ENCODE measurements at places on chromosomes 4 and X.

DNA sequence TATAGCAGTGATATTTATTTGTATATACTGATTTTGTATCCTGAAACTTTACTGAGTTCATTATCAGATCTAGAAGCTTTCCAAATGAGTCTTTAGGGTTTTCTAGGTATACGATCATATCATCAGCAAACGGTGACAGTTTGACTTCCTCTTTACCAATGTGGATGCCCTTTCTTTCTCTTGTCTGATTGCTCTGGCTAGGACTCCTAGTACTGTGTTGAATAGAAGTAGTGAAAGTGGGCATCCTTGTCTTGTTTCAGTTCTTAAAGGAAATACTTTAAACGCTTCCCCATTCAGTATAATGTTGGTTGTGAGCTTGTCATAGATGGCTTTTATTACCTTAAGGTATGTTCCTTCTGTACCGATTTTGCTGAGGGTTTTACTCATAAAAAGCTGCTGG lies 37.5 kb downstream of the CBR4 start:
- no peak for DNase-seq

GRCh38 chr4:1204286-1204827 lies 32.0 kb upstream of the SPON2 start:
- DNase-seq, result no peak

- DNase-seq, result no peak
Observed at GRCh38 chrX:52359614-52360232, 9.1 kb upstream of the XAGE2 start.

DNA sequence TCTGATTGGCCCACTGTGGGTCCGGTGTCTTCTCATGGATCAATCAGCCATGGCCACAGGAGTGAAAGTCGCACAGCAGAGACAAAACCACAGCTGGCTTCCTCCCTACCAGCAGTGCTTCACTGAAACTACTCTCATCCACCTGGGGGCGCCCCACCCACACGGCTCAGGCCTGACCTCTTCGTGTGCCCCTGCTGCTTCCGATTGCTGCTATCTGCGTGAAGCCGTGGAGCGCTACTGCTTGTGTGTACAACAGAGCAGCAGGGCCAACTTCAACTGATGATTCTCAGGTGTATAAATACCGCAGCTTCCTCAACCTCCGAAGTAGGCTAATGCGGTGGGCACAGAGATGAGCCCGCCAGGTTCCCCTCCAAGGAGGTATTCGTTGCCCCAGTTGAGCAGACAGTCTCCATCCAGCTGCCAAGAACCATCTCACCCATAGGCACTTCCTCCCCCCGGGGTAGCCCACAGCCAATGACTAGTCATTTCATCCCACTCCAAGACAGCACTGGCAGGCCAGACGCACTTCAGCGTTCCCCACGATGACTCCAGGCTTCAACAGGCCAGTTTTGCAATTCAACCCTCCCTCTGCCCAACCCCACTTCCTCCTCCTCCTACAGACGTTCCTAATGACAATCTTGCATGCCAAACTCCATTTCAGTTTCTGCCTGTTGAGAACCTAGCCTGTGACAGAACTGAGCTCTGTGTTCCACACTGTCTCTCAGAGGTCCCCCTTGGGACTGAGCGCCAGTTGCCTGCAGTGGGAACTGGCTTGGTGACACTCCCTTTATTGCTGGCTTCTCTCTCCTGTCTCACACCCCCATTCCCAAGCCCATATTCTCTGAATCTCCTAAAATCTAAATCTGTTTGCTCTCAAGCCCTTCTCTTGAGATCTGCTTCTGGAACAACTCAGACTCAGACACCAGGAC lies 41.3 kb upstream of the ATP6AP2 start:
- peak; percentile 31 for DNase-seq

DNA sequence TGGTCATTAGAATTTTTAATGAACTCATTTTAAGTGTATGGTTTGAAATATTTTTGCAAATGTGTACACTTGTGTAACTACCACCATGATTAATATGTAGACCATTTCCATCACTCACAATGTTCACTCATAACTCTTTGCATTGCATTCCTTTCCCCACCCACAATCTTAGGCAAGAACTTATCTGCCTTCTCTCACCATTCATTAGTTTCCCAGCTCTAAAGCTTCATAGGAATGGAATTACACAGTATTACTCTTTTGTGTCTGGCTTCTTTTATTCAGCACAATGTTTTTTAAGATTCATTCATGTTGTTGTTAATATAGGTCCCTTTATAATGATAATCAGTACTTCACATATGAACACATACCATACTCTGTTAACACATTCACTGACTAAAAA lies 106.1 kb downstream of the ARAP2 start:
- DNase-seq, result no peak

DNA sequence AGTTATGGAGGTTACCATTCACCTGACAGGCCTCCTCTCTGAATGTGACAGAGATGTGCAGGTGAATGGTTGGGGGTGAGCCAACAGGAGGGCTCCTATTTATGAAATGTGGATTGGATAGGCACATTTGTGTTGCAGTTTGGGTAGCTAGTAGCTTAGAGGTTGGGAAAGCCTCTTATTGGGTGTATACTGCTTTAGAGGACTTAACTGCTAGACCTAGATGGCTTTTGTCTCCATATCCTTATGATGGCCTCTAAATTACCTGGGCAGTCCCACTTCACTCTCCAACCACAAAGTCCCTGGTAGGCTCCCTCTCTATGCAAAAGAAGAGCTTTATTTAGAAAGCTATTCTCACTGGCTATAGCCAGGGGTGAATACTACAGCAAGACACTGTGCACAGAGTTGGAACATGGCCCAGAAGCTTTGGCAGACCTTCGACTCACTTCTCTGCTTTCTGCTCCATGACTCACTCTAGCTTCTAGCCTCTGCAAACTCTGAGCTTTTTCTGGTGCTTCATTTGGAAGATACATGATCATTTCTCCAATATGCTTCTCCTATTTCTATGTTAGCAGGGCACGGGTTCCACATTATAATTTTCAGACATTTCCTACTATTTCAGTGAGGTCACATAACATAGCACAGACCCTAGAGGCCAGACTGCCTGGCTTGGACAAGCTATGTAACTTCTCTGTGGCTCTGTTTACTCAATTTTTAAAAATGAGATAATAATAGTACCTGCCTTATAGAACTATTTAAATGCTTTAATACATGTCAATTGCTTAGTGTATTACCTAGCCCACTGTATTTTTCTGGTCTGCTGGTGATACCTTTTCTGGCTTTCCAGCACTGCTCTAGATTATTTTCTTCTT lies 6.0 kb upstream of the VGLL1 start:
- DNase-seq, result no peak

DNA sequence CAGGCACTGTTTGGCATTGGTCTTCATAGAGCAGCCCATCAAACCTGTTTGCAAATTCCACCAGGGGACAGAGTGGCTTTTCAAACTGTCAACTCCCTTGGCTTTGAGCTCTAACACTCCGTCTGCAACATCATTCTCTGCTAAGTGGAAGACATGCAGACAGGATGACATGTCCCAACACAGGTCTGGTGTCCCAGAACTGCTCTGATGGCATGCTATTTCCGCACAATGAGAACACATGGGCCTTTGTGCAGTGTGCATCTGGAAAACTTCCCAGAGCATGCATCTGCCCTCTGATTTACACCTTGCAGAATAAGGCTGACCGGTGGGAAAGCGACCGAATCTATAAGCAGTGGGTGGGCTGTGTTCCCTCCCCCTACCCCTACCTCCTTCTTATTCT lies 212.8 kb upstream of the GYPA start:
- no peak for DNase-seq

- no peak for DNase-seq
Observed at GRCh38 chr4:67566335-67566734, 7.8 kb downstream of the STAP1 start.

- DNase-seq, result no peak
Observed at GRCh38 chrX:9604111-9604907, 139.5 kb downstream of the TBL1X start.

DNA sequence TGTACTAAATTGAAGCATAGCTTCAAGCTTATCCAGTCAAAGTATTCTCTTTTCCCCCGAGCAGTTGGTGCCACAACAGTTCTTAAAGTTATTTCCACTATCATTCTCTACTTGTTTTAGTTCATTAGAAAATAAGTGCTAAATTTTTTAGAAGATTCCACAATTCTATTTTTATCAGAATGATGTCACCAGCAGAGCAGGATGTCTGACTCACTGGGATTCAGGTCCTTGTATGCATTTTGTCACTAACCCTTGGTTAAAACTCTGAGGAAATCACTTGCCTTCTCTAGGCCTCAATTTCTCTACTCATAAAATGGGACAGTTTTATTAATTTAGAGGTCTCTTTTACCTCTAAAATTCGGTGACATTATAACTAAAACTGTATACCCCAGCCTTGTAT lies 3.4 kb downstream of the DDX53 start:
- DNase-seq, result no peak

GRCh38 chrX:8867406-8867805 lies 66.2 kb upstream of the FAM9A start:
- DNase-seq, result no peak

Data from activated CD8-positive, alpha-beta memory T cell treated with anti-CD3 and anti-CD28 coated beads for 4 hours (primary cell).